ENCODE measurements at places on chromosomes 1 and 21. TPM values are rescaled to one million over a fixed set of nuclear protein-coding genes. Genes with fewer than 3 reads are reported as not detected.

The CAMK2N1 gene
- total RNA-seq = 27.2 TPM

The HPDL gene
- 0.30 TPM for total RNA-seq

The FCRL2 gene
- total RNA-seq = 2.1 TPM

The OXCT2 gene
- total RNA-seq = 2.8 TPM

The B4GALT2 gene
- total RNA-seq = 33.0 TPM

All from upper lobe of left lung (tissue), 6 donors.